ENCODE measurements at places on chromosomes 12 and 14.

DNA sequence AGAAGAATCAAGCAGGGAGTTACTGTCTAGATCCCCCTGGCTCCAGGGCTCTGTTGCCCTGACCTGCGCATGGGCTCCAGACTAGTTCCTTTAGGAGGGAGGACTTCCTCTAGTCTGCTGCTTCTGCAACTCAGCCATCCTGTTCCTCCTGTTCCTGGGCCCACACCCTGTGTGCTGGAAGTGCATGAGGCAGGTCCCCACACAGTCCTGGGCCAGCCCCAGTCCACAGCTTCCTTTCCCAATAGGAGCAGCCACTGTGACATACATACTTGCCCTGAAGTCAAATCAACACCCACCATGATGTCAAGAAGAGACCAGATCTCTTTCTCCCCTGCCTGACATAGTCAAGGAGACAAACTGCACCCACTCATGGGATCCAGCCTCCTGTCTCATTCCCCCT, 1.3 kb downstream of the SDR9C7 start:
- DNase-seq, result no peak

DNA sequence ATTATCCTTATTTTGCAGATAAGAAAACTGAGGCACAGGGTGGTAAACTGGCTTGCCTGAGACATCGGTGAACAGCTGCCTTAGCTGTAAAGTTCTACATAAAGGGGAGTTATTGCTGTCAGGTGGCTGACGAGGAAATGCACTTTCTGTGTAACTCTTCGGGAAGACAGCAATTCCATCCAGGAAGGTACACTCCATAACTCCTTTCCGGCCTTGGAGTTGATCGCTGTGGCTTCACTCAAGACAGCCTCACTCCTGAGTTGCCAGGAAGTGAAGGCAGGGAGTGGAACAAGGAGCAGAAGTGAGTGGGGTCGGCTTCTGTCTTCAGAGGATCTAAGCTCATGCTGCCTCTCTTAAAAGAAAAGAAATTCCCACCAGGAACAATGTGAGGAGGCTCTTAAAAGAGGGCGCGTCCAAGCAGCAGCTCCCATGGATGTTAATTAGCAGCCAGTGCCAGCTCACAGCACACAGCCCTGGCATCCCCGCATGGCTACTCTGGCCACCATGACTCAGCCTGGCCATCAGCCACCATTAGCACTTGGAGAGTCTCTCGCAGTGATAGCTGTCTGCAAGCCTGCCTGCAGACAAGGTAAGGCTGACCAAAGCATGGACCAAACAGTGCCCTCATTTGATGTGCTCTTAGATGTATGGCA, 60.3 kb downstream of the NUAK1 start:
- DNase-seq, result no peak

DNA sequence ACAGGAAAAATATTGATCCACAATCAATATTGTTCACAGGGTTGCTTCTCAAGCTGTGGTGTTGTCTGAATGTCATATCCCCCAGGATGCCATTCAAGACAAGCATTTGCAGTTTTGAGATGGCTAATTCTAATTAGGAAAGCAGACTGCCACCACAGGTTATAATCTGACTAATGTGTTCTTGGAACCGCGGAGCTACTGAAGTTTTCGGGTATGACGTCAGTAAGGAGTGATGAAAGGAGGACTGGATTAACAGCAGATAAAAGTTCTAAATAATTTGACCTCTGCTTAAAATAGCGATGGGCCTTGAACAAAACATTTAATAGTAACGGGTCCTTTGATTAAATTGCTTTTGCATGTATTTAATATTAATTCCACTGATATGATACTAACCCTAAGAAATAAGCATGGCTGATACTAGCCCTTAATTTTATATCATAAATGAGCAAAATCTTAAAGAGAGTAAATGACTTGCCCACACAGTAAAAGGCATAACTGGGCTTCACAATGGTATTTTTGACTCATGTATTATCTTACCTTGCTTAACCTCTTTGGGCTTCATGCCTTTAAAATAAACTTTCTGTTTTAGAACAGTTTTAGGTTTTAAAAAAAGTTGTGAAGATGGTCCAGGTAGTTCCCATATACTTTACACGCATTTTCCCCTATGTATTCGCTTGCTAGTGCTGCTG, 50.3 kb downstream of the TSHR start:
- no peak for DNase-seq

DNA sequence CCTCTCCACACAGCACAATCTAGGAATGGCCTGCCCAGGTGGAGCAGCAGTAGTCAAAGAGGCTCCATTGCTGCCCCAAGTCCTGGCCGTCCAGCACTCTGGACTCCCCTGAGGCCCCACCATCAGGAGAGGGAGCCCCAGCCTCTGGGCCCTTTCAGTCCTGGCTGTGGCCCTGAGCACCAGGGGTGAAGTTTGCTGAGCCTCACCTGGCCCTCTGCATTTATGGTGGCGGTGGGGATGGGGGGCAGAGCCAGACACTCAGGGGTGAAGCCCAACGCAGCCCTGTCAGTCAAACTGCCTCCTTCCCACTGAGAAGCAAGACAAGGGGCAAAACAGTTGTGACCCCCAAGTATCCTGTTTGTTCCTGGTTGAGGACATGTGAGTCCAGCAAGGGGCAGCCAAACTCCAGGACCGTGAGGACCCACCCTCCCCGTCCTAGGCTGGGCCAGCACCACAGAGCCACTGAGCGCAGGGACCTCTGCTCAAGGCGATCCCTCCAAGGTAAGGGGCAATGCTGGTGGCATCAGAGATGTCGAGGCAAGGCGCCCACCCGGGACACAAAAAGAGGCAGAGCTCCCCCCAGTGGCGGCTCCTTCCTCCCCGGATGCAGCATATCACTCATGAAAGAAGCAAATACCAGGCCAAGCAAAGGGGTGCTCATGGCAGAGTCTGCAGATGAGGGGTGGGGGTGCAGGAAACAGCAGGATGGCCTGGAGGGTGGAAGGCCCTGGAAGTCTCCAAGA, 4.8 kb upstream of the AMN start:
- no peak for DNase-seq

DNA sequence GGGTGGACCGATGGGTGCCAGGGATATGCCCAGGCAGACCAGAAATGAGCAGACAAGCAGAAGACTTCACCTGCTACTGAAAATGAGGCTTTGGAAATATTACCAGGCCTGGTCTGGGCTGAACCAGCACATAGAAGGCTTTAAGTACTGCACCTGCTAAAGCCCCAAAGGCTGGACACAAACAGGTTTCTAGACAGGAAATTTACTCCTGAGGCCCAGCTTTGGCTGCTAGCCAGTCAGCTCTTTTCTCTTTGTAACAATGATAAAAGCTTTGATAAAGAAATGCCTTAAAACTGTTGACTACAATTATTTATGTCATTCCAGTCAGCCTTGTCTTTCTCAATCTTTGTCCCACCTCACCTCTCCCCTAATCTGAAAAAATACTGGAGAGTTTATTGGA, 228.9 kb upstream of the EGLN3 start:
- DNase-seq, result no peak

- DNase-seq, result no peak
Observed at GRCh38 chr12:96445691-96446583, 43.4 kb upstream of the CFAP54 start.

- DNase-seq, result no peak
Observed at GRCh38 chr12:117032593-117033381, 66.4 kb downstream of the TESC start.

- DNase-seq, result no peak
Observed at GRCh38 chr12:57852620-57853500, 6.3 kb upstream of the CTDSP2 start.

DNA sequence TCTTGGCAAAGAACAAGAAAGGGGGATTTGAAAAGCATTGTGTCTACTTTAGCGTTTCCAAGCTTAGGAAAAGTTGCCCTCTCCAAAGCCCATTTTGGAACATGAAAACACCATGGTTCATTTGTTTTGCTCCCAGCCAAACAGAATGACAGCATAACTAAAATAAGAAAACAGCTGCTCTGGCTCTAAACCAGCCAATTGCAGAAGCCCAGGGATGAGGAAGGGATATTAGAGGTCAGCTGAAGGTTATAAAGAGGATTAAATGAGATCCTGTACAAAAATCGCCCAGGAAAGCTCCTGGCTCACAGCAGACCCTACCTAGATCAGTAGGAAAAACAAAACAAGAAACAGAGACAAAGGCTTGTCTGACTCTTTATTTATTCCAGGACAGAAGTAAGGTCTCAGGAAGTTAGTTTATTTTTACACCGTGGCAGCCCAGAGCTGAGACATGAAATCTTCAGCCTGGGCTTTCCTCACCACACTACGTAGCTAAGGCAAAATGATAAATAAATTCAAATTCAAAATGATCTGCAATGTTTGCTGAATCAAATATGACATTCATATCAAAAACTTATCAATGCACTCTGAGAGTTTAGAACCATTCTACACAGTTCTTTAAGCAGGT, 25.9 kb downstream of the SPX start:
- no peak for DNase-seq

DNA sequence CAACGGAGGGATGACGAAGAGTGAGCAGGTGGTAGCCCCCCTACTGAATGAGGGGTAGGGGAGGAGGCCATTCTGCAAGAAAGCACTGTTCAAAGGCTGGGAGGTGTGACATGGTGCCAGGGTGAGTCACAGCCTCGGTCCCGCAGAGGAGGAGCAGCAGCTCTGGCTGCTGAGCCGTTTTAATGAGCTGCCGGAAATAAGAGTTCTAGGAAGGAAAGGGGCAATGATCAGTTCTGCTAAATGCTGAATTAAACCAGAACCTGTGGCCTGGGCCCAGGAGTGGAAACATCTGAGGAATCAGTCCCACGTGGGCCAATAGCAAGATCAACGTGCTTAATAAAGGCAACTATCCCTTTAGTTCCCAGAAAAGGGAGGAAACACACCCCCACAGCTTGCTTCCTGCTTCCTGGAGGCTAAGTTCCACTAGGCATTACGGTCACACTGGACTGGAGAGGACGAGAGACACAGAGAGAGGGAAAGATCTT, 3.6 kb downstream of the ABCD4 start:
- DNase-seq, result no peak

GRCh38 chr12:58419196-58419760, 477.9 kb downstream of the ATP23 start:
- DNase-seq, result no peak

DNA sequence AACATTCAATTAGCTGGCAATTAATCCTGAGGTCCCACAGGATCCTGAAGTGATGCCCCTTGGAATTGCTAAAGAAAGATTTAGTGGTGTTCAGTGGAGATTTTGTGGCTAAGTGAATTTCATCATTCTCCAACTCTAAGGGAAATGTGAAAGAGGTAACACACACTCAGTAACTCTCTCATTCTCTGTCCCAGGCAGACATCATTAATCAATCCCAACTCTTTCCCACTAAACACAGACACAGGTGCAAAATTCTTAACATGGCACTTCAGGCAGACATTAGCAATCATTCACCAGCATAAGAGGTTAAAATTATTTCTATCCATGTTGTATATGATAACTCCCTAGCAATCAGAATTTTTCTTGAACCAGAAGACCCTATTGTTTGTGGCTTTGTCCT, 40.2 kb downstream of the TRPV4 start:
- no peak for DNase-seq

DNA sequence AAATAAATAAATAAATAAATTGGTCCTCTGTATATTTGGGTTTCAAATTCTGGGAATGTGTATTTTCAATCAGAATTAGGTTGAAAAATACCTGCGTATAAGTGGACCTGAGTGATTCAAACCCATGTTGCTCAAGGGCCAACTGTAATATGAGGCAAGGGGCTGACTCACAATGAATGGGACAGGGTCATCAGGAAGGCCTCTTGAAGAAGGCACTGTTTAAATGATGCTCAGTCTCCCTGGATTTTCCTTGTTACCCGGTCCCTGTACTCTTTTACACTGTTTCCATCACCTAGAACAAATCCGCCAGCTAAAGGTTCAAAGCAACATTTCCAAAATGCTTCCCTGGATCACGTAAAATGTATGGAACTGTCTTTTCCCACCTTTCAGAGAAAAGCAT, 3.8 kb downstream of the PSMB5 start:
- DNase-seq, result no peak

GRCh38 chr12:110262442-110263388, 18.3 kb upstream of the ATP2A2 start:
- no peak for DNase-seq

DNA sequence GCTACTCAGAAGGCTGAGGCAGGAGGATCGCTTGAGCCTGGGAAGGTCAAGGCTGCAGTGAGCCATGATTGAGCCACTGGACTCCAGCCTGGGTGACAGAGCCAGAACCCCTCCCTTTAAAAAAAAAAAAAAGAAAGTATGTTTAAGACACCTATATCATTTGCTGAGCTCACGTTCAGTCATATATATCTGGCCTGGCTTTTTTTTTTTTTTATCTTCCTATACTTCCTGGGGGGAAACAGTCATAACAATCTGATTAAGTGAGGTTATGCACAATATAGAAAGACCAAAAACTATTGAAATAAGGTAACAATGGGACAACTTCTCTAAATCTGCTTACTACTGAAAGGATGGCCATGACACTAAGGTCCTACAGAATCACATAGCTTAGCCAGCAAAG, 9.4 kb upstream of the ARID2 start:
- DNase-seq, result no peak

- no peak for DNase-seq
Observed at GRCh38 chr12:130762319-130762675, 46.2 kb upstream of the RIMBP2 start.

- no peak for DNase-seq
Observed at GRCh38 chr14:81390696-81391095, 9.4 kb downstream of the STON2 start.

GRCh38 chr12:101328917-101329316, 49.0 kb downstream of the UTP20 start:
- no peak for DNase-seq

GRCh38 chr14:104132981-104133380, 5.4 kb upstream of the KIF26A start:
- no peak for DNase-seq
